ENCODE measurements at places on chromosomes 1 and 21.

- no peak for DNase-seq
These were observed 23.3 kb upstream of the PADI6 start for GRCh38 chr1:17348593-17349234.

DNA sequence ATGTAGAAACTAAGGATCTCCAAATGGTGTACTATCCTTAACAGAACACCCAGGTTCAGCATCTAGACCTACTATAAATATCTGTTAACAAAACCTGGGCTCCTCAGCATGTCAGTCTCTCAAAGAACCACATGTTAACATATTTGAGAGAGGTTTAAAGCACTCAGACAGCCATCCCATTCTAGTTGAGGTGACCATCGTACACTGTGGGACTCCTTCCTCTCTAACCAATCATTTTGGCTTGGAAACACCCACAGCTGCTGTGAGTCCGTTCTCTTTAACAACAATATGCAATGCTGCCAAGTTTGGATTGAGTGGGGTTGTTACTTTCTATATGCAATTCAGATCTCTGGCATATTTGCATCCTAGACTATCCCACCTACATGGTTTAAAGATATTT, 105.8 kb downstream of the MRPL39 start:
- DNase-seq = no peak

- no peak for DNase-seq
These were observed 87.4 kb downstream of the CRB1 start for GRCh38 chr1:197355248-197355995.

DNA sequence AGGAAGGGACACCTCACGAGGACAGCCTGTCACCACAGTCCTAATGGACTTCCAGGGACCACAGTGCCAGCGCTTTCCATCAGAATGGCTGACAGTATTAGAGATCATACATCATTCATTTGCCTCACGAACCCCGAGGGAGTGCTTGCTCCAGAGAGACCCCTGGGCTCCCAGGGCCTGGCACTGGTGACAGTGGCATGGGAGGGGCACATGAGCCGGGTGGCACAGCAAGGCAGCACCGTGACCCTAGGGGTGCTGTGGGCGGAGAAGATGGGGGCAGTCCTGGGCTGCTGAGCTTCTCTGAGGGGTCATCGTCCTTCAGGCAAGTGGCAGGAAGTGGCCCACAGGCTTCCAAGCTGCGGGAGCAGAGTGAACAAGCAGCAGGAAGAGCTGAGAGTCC, 16.4 kb upstream of the TSPEAR start:
- DNase-seq = no peak

DNA sequence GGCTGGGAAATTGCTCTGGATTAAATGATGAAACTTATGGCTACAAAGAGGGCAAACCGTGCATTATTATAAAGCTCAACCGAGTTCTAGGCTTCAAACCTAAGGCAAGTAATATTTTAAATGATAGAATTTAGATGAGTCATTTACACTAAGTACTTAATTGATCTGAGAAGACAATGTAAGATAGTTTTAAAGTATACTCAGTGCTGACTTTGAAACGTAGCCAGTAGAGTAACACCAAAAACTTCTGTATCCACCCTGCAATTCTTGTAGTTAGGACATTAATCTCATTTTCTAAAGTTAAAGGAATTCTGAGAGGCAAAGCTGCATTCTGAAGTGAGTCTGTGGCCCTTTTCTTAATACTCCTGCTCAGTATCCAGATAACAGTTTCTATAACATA, 20.8 kb downstream of the ATP1B1 start:
- no peak for DNase-seq

GRCh38 chr1:29392036-29392435, 155.7 kb downstream of the PTPRU start:
- no peak for DNase-seq

DNA sequence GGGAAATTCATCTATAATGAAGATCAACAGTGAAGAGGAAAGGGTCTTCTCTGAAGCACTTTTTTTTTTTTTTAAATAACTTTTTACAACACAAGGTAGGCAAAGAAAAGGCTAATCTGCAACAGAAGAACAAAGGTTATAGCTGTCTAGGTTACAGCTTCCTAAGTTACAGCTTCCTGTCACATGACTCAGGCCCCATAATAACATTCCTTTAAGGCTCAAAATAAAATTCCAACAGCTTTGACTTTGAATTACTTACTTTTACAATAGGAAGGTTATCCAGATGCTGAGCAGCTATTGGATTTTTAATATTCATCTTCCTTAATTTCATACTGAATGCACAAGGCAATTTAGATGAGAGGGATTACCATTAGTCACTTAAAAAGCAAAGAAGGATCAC, 40.4 kb upstream of the TMEM61 start:
- no peak for DNase-seq

All from BJ (cell line).